Neural progenitor cell (in vitro differentiated cells): ENCODE measurements at places on chromosomes 5 and 9.

DNA sequence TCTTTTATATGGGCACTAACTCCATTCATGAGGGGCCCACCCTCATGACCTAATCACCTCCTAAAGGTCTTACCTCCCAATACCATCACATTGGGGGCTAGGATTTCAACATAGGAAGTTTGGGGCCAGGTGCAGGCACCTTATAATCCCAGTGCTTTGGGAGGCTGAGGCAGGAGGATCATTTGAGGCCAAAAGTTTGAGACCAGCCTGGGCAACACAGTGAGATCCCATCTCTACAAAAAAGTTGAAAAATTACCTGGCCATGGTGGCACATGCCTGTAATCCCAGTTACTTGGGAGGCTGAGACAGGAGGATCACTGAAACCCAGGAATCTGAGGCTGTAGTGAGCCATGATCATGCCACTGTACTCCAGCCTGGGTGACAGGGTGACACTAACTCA lies 76.7 kb downstream of the MYO10 start:
- no peak for DNase-seq

GRCh38 chr9:738209-738915 lies 103.1 kb upstream of the DMRT1 start:
- DNase-seq, result no peak

DNA sequence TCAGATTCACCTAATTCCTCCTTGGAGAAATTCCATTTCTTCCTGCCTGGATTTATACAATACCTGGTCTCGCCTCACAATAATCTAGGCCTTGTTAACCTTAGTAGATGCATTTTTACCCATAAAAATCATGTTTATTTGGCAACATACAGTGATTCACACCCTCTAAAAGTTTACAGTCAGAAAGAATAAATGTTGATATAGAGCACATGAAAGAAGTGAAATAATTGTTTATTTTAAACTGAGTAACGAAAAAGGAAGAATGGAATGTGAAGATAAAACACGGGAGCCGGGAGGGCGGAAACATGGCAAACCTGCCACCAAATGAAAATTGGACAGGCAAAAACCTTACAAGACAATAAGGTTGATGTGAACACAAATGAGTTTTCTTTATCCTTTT lies 28.9 kb upstream of the KCNN2 start:
- DNase-seq, result no peak

- peak; percentile 73 for DNase-seq
Measured at GRCh38 chr9:127214421-127215267, 49.9 kb upstream of the GARNL3 start.
